ENCODE measurements at places on chromosomes 11 and 22. TPM values are rescaled to one million over a fixed set of nuclear protein-coding genes. Genes with fewer than 3 reads are reported as not detected.

The BCO2 gene
- total RNA-seq, result 7.1 TPM

The GRIA4 gene
- total RNA-seq, result not detected

The OPCML gene
- total RNA-seq, result not detected

The HORMAD2 gene
- total RNA-seq, result not detected

The SMC1B gene
- total RNA-seq, result not detected

The MOGAT2 gene
- total RNA-seq, result not detected

The OR4A47 gene
- total RNA-seq, result not detected

The PANX2 gene
- under 0.01 TPM for total RNA-seq

The TMEM121B gene
- under 0.01 TPM for total RNA-seq

The TEX54 gene
- not detected for total RNA-seq

The ZNF280A gene
- not detected for total RNA-seq

The ART5 gene
- not detected for total RNA-seq

The SSRP1 gene
- total RNA-seq, result 103 TPM

The YPEL4 gene
- not detected for total RNA-seq

The ZNF74 gene
- total RNA-seq, result 8.2 TPM

The CYB5R2 gene
- 93.7 TPM for total RNA-seq

The CYP2R1 gene
- 8.1 TPM for total RNA-seq

The PATE2 gene
- not detected for total RNA-seq

The KCTD14 gene
- 2.6 TPM for total RNA-seq

The WNT11 gene
- not detected for total RNA-seq

The OR52B6 gene
- not detected for total RNA-seq

The GVQW3 gene
- total RNA-seq, result 1.2 TPM

The GSTT2B gene
- 1.8 TPM for total RNA-seq

The TREH gene
- total RNA-seq, result not detected

The APOL4 gene
- under 0.01 TPM for total RNA-seq
